ENCODE measurements at places on chromosomes 16 and 17. TPM values are rescaled to one million over a fixed set of nuclear protein-coding genes. Genes with fewer than 3 reads are reported as not detected.

BIRC5 gene
- 75.7 TPM for total RNA-seq

TBC1D28 gene
- total RNA-seq = not detected

LIMD2 gene
- 4.3 TPM for total RNA-seq

KRTAP3-3 gene
- total RNA-seq = not detected

CDK12 gene
- total RNA-seq = 42.3 TPM

NUP88 gene
- total RNA-seq = 58.1 TPM

CTRB2 gene
- total RNA-seq = not detected

HIGD1B gene
- not detected for total RNA-seq

TSPAN10 gene
- total RNA-seq = 18.4 TPM

GALR2 gene
- 0.33 TPM for total RNA-seq

KRT34 gene
- 67.3 TPM for total RNA-seq

TPSD1 gene
- total RNA-seq = not detected

DNA sequence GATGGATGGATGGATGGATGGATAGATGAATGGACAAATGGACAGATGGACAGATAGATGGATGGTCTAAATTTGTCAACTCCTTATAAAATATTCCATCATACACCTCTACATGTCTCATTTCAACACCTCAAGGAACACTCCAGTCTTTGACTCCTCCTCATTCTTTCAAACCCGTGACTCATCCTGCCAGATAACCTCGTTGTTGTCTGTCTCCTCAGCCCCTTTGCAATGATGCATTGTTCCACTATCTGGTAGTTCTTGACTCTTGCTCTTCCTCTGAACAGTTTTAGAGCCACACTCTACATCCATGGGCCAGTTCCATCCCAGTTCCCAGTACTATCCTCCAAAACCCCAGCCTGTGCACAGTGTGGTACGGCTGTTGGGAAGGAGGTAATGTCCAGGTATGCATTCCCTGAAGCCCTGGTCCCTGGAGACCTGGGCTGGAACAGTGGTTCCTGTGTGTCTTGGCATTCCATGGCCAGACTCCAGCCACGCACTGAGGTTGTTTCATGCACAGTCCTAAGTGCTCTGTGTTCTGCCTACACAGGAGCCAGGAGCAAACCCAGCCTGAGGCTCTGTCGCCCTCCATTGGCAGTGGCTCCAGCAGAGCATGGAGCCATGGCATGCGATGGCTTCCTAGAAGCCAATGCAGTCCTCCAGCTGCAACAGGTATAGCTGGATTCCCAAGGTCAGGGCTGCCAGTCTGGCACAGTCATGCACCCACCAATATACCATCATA lies 105.7 kb downstream of the C17orf67 start:
- peaks cover 7% of the 10 kb centered on the region for H3K27me3 ChIP-seq
- H3K27ac ChIP-seq = no peak overlapping the region
- no peak overlapping the region for H3K4me3 ChIP-seq
- no peak for DNase-seq
- no peaks in the 10 kb centered on the region for H3K36me3 ChIP-seq
- peaks cover 12% of the 10 kb centered on the region for H3K4me1 ChIP-seq

GRCh38 chr17:42034059-42034458 lies 14.2 kb downstream of the NKIRAS2 start:
- H3K4me1 ChIP-seq = no peaks in the 10 kb centered on the region
- DNase-seq = no peak
- no peak overlapping the region for H3K4me3 ChIP-seq
- no peak overlapping the region for H3K27ac ChIP-seq
- H3K36me3 ChIP-seq = no peaks in the 10 kb centered on the region

GRCh38 chr17:57415751-57416207 lies 159.5 kb downstream of the MSI2 start:
- peaks cover 17% of the 10 kb centered on the region for H3K4me1 ChIP-seq
- DNase-seq = no peak
- H3K27me3 ChIP-seq = no peaks in the 10 kb centered on the region

DNA sequence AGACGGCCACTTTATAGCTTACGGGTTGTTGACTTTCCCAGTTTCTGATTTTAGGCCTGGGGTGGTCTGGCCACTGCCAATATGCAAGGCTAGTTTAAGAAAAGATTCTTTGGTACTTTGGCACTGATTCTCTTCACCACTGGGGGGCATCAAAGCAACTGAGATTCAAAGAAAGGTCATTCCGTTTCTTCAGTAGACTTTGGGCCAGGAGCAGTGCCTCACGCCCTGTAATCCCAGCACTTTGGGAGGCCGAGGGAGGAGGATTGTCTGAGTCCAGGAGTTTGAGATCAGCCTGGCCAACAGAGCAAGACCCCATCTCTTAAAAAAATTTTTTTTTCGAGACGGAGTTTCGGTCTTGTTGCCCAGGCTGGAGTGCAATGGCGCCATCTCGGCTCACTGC lies 53.0 kb downstream of the RPA1 start:
- DNase-seq = peak; percentile 19
- no peaks in the 10 kb centered on the region for H3K4me1 ChIP-seq
- no peak overlapping the region for H3K4me3 ChIP-seq
- H3K36me3 ChIP-seq = peaks cover 43% of the 10 kb centered on the region

DNA sequence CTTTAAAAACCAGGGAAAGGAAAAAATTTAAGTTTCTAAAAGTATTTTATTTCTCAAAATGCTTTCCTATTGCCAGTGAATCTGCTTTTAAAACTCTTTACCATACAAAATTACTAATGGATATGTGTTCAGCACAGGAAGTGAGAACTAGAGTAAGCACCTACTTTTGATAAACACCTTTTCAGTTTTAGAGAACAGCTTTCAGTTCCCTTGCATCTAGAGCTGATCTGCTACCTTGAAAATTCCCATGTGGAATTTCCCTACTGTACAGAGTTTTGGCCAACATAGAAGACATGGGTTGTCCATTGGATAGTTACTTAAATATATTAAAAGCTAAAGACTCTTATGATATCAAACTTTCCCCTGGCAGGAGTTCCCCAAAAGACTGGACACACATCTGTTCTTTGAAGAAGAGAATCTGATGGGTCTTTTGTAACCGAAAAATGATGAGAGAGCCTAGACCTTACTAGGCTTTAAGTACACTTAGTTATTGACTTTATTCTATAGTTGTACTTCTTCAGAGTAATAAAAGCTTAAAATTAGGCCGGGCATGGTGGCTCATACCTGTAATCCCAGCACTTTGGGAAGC lies 112.1 kb upstream of the CNTNAP4 start:
- no peak overlapping the region for H3K27ac ChIP-seq
- H3K27me3 ChIP-seq = no peaks in the 10 kb centered on the region
- H3K4me1 ChIP-seq = no peaks in the 10 kb centered on the region

GRCh38 chr17:4719146-4719545 lies 8.7 kb downstream of the ARRB2 start:
- H3K4me3 ChIP-seq = no peak overlapping the region
- no peak overlapping the region for H3K27ac ChIP-seq
- no peaks in the 10 kb centered on the region for H3K27me3 ChIP-seq
- DNase-seq = no peak
- no peaks in the 10 kb centered on the region for H3K36me3 ChIP-seq

GRCh38 chr17:4833178-4833940 lies at the start of gene MINK1:
TSS of gene MINK1 (plus strand) at chr17:4833340. CDS start at chr17:4833584, 244 bp downstream.
- peaks cover 25% of the 10 kb centered on the region for H3K4me1 ChIP-seq
- peak within 1 kb of the TSS; percentile 94 for H3K4me3 ChIP-seq
- peak; percentile 83 for DNase-seq
- H3K36me3 ChIP-seq = no peaks in the 10 kb centered on the region
- H3K27ac ChIP-seq = peak within 1 kb of the TSS; percentile 94

DNA sequence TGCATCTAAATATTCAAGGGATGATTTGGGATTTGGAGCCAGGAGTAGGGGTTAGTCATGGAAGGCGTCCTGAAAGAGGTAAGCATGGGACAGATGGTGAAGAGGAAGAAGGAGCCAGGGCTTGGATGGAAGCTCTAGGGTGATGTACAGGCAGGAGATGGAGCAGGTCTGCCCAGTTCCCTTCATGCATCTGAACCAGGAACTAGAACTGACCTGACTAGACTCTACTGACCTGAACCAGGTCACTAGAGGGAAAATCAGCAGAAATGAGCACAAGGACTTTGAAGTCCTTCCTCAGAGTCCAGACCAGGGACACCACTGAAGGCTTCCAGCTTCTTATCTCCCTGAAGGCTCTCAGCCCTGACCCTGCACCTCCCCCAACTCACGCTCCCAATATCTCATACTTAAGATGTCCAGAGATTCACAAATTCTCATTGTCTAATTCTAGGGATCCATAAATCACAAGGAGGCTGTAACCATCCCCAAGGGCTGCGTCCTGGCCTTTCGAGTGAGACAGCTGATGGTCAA lies 8.3 kb downstream of the GSDMA start:
- H3K27ac ChIP-seq = no peak overlapping the region
- no peaks in the 10 kb centered on the region for H3K36me3 ChIP-seq
- DNase-seq = no peak
- peaks cover 8% of the 10 kb centered on the region for H3K27me3 ChIP-seq

DNA sequence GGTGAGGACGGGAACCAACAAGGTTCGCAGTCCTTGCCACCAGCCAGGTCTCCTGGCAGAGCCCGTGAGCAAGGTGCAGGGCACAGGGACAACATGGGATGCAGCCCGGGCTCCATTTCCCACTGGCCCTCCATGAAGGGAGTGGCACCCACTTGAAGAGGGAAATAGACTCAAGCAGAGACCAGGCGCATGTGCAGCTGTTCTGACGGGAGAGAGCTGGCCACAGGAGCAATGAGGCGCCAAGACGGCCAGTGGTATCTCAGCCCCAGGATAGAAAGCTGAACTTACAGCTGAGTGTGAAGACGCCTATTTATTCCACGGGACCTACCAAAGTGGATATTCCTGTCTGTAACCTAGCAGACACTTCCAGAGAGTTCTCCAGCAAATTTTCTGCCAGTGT lies 8.2 kb upstream of the FOXJ1 start:
- no peaks in the 10 kb centered on the region for H3K4me1 ChIP-seq
- no peaks in the 10 kb centered on the region for H3K36me3 ChIP-seq
- no peak overlapping the region for H3K4me3 ChIP-seq
- H3K27me3 ChIP-seq = peaks cover 17% of the 10 kb centered on the region
- no peak overlapping the region for H3K27ac ChIP-seq

- H3K4me3 ChIP-seq = no peak overlapping the region
- H3K36me3 ChIP-seq = peaks cover 10% of the 10 kb centered on the region
- no peak overlapping the region for H3K27ac ChIP-seq
- H3K27me3 ChIP-seq = no peaks in the 10 kb centered on the region
- DNase-seq = no peak
- H3K4me1 ChIP-seq = peaks cover 6% of the 10 kb centered on the region
Measured at GRCh38 chr17:1545618-1546017, 17.0 kb downstream of the PITPNA start.

GRCh38 chr16:50371936-50372595 lies 3.3 kb upstream of the BRD7 start:
- H3K27ac ChIP-seq = no peak overlapping the region
- H3K36me3 ChIP-seq = peaks cover 6% of the 10 kb centered on the region
- H3K4me3 ChIP-seq = no peak overlapping the region
- no peak for DNase-seq
- H3K4me1 ChIP-seq = peaks cover 24% of the 10 kb centered on the region

DNA sequence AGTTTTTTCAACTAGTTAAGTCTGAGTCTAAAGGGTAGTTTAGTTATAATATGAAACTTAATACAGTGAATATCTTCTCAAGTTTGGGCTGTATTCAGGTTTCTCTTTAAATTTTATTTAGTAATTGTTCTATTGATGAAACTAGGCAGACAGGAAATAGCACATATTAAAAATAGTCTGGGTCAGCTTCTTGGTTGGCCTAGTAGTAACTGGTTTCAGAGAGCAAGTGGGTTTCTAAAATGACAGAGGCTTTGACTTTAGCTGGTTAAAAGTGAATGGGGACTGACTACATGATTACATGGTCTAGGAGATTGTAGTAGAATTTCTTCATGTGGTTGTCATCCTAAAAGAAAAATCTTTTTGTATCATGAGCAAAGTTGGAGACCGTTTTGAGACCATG lies 46.8 kb downstream of the OMG start:
- no peak for DNase-seq
- H3K27ac ChIP-seq = peak overlapping the region; percentile 95
- peak overlapping the region; percentile 65 for H3K4me3 ChIP-seq
- peaks cover 50% of the 10 kb centered on the region for H3K36me3 ChIP-seq
- H3K4me1 ChIP-seq = peaks cover 80% of the 10 kb centered on the region

DNA sequence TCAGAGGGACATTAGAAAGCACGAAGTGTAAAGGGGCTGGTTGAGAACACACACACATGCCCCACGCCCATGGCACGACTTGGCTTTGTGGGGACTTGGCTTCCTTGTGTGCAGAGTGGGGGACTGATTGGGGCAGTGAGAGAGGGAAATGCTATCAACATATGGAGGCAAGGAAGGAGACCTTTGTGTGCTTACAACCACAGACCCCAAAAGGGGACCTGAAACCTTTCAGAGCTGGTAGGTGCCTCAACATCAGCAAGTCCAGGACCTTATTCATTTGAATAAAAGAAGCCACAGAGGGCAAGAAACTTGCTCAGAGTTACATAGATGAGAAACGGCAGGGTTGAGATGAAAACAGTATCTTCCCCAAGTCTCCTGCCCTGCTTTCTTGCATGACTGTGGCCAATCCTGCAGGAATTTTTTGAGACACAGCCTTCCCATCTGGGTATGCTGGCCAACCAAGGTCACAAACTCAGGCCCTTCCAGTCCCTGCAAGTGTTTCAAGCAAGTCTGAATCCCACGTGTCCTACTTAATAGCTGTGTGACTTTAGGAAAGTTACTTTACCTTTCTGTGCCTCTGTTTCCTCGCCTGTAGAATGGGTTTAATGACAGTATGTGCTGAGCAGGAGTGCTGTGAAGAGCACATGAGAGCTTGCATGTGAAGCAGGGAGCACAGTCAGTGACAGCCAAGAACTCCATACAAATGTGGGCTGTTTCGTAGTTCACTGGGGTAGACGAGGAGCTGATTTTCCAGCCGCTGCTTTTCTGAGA lies 26.2 kb downstream of the C16orf78 start:
- DNase-seq = no peak
- H3K4me1 ChIP-seq = no peaks in the 10 kb centered on the region
- 0 out of 2 replicates have a peak, but pooled peaks cover 5% of the 10 kb centered on the region for H3K36me3 ChIP-seq
- no peaks in the 10 kb centered on the region for H3K27me3 ChIP-seq
- no peak overlapping the region for H3K27ac ChIP-seq

DNA sequence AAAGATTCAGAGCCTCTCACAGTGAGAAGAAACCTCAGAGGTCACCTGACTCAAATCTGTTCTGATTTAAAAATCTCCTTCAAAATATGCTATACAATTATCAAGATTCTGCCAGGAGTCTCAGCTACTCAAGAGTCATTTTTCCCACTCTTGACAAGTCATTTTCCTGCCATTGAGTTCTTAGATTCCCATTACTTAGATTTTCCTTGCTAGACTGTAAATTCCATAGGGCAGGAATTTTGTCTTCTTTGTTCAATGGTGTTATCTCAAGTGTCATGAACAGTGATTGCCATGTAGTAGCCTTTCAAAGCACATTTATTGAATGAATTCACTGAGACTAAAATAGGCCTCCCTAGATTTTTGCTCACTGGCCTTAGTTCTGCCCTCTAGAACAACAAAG lies 95.9 kb downstream of the PCTP start:
- H3K4me3 ChIP-seq = no peak overlapping the region
- H3K27ac ChIP-seq = no peak overlapping the region
- DNase-seq = no peak

- H3K27ac ChIP-seq = no peak overlapping the region
- no peak overlapping the region for H3K4me3 ChIP-seq
- peaks cover 5% of the 10 kb centered on the region for H3K36me3 ChIP-seq
- peaks cover 10% of the 10 kb centered on the region for H3K27me3 ChIP-seq
Measured at GRCh38 chr17:3766779-3767178, 34.2 kb downstream of the ITGAE start.

- H3K36me3 ChIP-seq = peaks cover 17% of the 10 kb centered on the region
- DNase-seq = no peak
- H3K27ac ChIP-seq = no peak overlapping the region
- peaks cover 15% of the 10 kb centered on the region for H3K27me3 ChIP-seq
Measured at GRCh38 chr17:27496005-27496404, 39.8 kb downstream of the KSR1 start.

- peak overlapping the region; percentile 99 for H3K27ac ChIP-seq
- DNase-seq = peak; percentile 93
- peak overlapping the region; percentile 98 for H3K4me3 ChIP-seq
- no peaks in the 10 kb centered on the region for H3K36me3 ChIP-seq
- H3K4me1 ChIP-seq = peaks cover 46% of the 10 kb centered on the region
- H3K27me3 ChIP-seq = peaks cover 26% of the 10 kb centered on the region
Measured at GRCh38 chr17:8220783-8221662, 10.6 kb upstream of the AURKB start.
